Kasumi-1 (cell line): ENCODE measurements at places on chromosomes 3 and 15.

DNA sequence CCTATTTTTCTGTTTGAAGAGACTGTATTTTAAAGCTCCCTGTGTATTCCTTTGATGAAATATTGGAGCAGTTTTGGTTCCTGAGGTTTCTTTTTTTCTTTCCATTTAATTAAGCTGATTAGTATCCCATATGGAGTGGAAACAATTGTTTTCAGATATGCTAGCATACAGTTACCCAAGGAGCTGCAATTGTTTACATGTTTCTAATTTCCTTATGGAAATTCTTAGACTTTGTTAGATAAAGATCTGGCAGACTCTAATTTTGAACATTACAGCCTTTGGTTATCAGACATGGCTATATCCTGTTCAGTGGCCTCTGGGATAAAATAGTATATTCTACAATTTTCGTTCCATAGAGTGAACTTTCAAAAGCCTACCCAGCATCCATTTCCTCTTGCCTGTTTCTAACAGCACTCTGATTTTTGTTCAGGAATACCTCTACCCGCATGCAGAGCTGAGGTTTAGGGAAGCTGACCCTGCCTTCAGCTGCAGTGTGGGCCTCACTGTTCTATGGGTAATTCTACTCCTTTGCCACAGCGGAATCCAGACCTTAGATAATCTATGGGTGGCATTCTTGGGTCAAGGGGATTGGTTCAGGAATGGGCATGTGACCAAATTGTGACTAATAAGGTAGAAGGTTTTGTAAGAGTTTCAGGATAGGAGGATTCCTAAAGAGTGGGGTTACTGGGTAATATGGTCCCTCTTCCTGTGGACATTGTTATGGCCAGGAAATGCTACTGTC lies 161.1 kb upstream of the ANKRD28 start:
- DNase-seq, result no peak

- DNase-seq, result no peak
Observed at GRCh38 chr15:27853624-27854455, 245.3 kb downstream of the OCA2 start.

- peak; percentile 89 for DNase-seq
Observed at GRCh38 chr15:64877435-64877834, 34.3 kb upstream of the ANKDD1A start.

- peak; percentile 5 for DNase-seq
Observed at GRCh38 chr15:91857772-91858171, 4.3 kb downstream of the SLCO3A1 start.

DNA sequence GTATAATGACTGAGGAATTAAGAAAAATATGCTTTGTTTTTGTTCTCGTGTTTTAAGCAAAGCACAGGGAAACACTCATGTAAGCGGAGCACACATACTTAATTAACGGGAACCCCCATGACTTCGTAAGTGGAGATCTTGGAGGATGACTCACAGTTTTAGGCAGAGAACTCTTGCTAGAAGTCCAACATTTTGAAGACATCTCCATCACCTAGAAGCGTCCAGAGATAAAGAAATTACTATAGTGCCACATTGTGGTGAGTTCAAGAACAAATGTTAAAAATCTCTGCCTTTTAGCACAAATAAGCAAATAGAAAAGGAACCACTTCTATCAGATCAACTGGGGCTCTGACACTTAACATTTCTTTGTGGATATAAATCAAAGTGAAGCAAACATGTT lies 194.1 kb upstream of the ARHGEF26 start:
- DNase-seq, result peak; percentile 53

GRCh38 chr3:73433687-73434086 lies 191.1 kb downstream of the PDZRN3 start:
- no peak for DNase-seq

DNA sequence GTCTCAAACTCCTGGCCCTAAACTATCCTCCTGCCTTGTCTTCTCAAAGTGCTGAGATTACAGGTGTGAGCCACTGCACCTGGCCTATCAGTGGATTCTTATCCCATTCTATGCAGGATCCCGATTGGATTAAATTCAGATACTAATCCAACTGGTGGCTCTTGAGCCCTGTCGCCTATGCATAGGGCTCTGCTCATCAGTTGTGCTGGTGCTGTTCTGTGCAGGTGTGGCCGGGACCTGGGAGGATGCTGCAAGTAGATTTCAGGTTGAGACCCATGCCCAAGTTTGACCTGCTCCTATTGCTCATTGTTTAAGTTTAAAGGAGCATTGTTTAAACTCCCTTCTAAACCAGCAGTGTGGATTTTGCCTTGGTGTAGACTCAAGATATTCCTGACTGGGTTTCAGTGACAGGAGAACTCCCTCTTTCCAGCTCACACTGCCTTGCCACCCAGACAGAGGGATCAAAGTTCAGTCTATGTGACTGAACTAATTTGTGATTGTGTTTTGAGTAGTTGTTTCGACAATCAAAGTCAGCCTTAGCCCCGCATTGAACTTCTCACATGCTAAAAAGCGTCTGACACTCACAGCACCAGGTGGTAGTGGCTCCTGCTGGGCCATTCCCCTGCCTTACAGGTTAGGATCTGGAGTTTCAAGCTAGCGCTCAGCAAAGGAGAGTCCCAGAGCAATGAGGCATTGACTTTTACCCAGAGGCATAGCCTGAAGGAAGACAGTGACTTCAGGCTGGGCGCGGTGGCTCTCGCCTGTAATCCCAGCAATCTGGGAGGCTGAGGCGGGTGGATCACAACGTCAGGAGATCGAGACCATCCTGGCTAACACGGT lies 45.0 kb upstream of the PIK3CB start:
- no peak for DNase-seq
